GM23338 (cell line): ENCODE measurements at places on chromosomes 16 and 17.

DNA sequence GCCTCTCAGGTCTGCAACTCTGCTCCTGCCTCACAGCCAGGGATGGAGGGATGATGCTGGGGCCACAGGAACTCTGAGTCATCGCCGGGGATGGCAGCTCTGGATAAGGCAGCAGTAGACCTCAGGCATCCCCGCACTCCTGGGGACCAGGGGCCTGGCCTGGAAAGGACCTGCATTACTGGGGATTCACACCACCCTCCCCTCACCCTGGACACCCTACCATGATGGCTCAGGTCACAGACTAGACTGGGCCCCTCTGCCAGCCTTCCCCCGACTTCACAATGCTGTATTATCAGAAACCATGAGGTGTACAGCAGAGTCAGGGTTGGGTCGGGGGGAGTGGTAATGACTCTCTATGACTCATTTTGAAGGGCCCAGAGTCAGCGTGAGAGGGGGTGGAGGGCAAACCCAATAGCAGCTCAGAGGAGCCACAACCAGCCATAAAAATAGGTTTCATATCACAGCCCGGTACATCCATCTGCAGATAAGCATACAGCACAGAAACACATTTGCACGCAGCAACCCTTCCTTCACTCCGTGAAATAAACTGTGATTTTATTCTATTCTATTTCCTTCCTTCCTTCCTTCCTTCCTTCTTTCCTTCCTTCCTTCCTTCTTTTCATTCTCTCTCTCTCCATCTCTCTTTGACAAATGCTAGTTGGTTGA is 28.8 kb downstream of the DYNLRB2 start:
- no peak for DNase-seq

DNA sequence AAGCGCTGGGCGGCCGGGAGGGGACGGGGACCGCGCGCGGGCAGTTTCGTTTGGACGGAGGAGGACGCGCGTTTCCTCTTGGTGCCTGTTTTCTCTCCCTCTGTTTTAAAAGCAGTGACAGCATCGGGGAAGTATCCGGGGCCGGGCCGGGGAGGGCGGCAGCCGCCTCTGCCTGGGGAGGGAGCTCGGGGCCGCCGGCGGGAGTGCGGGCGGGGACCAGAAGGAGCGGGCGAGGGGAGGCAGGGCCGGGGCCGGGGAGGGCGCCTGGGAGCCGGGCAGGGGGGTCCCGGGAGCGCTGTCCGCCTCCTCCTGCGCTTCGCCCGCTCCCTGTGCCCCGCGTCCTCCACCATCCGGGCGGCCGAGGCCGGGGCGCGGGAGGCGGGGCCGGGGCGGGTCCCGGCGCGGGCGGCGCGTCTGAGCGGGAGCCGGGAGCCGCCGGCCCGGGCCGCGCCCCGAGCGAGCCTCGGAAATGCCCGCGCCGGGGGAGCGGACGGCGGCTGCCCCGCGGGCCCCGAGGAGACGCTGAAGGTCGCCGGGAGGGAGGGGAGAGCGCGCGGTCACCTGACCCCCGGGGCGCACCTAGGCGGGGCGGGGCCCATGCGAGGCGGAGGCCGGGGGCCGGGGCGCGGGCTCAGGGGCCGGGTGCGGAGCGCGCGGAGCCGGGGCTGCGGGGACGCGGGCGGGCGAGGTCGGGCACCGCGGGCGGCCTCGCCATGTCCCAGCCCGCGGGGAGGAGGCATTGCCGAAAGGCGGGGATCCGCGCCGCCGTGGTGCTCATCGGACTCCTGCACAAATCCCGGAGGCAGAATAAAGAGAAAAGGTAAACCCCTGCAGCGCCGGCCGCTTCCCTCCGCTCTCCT is 57.3 kb downstream of the RAP1GAP2 start:
- peak; percentile 74 for DNase-seq

GRCh38 chr16:66935314-66936011 is at the start of gene CES2:
Gene CES2 (plus strand): TSS chr16:66935516. CDS start chr16:66935636, 120 bp downstream.
- DNase-seq: peak; percentile 21

- peak; percentile 37 for DNase-seq
These were observed 67.2 kb upstream of the CLEC3A start for GRCh38 chr16:77955127-77955526.

- DNase-seq: no peak
These were observed 1.8 kb downstream of the PRM3 start for GRCh38 chr16:11271610-11272009.

GRCh38 chr16:73002866-73003265 is 45.1 kb downstream of the ZFHX3 start:
- DNase-seq: no peak

DNA sequence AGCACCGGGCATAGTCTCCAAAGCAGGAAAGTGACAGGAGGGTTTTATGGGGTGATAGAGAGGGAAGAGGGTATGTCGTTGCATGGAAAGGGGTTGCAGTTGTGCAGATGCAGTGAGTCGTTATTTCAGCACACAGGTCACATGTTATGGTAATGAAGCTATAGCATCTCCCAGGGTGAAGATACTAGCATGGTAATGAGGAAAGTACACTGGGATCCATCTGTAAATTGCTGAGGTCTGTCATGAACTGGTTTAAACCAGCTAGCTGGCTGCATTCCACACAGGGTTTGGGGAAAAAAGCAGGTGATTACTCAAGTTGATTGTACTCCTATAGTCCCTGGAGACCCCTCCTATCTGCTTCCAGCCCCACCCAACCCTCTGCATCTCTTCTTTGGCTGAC is 11.7 kb downstream of the COX11 start:
- peak; percentile 49 for DNase-seq
